ENCODE measurements at places on chromosomes 4 and X.

- no peak for DNase-seq
These were observed 1.2 kb downstream of the NPNT start for GRCh38 chr4:105896461-105896942.

DNA sequence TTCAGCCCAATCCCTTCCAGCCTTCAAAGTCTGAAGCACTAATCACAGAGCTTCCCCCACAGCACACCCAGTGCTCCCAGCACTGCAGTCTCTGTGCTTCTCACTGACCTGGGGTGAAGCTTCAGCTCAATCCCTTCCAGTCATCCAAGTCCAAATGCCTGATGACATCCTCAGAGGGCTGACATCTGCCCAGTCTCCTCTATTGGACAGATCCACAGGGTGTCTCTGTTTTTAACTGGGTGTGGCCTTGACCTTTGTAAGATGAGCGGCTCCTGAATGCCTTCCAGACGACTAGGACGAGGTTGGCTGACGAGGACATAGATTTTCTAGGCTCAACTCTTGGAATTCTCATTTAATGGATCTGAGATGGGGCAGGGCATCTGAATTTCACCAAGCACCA, 7.6 kb upstream of the SLC2A9 start:
- no peak for DNase-seq

DNA sequence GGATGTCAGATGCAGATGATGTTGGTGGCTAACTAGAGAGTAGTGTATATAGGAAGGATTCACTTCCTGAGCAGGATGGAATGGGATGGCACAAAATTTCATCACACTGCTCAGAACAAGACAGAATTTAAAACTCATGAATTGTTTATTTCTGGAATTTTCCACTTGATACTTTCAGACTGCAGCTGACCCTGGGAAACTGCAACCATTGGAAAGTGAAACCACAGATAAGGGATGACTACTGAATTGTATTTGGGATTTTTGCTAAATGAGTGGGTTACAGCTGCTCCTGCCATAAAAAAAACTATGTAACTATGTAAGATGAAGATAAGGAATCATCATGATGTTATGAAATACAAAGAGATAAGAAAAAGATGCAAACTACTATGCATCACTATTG, 51.4 kb downstream of the NPY5R start:
- no peak for DNase-seq

DNA sequence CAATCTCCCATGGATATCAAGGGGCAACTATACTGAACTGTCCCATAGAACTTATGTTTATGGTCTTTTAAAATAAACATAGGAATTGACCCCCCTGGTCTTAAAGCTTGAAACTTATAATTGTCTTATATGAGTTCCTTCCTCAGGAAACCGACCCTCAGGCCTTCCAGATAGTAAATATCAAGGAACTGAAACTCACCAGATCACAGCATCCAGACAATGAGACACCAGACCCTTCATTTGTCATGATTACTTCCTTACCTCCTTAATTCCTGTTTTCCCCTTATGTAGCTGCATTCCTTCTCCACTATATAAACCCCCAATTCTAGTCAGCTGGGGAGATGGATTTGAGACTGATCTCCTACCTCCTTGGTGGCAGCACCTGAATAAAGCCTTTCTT, 94.8 kb upstream of the GRPR start:
- DNase-seq = no peak

DNA sequence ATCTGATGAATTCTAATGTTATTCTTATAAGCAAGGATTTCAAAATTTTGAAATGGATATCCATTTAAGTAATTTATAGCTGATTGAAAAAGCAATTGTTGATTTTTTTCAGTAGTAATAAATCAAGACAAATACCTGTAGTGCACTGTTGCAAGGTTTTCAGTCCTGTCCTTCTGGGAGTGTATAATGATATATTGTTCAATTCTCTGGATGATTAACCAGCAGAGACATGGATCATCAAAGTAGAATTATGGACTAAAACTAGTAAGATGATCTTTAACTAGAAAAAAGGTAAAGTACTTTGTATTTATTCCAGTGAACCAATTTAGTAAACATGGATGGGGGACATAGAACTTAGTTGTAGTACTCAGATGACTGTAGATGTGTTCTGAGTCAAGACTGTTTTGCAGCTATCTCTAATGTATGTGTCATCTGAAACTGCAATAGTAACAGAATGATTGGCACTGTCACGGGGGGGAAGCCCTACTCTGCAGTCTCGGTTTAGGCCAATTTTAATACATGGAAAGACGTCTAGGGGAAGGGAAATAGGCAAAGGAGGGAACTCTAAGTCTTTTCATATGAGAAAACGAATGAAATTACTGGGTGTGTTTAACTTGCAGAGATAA, 121.9 kb downstream of the GLRA3 start:
- no peak for DNase-seq

DNA sequence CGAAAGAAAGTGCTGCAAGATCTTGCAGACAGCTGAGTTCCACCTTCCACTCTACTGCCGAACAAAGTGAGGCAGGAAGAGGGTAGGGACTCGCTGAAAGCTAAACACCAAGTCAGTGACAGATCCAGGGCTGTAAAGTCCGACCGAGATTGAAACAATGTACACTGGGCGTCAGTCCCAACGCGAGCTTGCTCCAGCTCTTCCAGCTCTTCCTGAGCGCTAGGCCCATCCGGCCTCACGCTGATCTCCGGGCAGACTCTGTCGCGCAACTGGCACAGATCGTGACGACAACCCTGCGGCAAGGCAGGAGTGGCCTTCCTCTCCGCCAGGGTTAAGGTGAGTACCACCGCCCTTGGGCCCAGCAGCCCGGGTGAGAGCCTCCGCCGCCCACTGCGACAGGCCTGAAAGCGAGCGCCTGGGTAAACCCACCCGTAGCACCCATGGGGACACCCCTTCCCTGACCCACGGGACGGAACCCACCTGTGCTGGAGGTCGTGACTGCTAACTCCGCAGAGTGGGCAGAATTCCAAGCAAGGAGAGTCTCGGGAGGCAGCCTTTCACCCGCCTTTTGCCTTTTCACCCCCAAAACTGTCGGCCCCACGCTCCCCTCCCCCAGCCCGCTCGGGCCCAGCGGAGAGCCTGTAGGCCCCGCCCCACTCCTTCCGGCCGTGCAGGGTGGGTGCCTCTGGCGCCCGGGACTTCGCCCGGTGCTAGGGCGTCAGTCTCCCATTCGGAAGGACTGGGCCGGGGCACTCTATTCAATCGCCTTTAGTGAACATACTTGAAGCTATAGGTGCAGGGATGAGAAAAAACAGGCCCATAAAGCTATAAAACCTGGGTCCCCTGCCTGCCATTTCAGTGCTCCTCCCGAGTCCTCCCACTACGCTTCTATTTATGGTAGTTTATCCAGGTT, at the start of gene TMLHE:
TMLHE (minus strand) TSS at position 641 of the 913 bp plus-strand sequence. CDS start 67,676 bp downstream, outside the sequence.
- peak; percentile 26 for DNase-seq

DNA sequence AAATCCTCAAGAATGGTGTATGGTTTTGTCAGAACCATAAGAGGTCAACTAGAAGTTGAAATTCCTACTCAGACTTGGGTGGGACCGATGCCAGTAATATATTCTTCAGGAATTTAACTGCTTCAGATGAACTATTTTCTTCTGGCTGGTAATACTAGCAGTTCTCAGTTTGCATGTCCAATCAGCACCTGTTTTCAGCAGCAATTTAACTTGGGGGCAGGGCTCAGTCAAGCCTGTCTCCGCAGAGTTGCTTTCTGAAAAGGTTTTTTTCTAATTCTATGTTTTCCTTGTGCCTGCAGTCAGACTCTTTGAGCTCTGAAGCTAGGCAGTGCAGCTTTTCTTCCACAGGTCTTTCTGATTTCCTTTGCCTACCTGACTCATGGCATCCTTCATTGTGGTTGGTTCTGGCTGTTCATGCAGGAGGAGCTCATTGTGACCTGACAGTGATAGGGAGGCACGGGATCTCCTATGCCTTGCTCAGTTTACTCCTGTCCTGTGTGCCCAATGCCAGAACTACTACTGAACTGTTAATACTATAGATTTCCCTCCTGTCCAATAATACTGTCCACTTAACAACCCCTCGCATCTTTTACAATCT, 17.3 kb upstream of the FMR1 start:
- DNase-seq = no peak

DNA sequence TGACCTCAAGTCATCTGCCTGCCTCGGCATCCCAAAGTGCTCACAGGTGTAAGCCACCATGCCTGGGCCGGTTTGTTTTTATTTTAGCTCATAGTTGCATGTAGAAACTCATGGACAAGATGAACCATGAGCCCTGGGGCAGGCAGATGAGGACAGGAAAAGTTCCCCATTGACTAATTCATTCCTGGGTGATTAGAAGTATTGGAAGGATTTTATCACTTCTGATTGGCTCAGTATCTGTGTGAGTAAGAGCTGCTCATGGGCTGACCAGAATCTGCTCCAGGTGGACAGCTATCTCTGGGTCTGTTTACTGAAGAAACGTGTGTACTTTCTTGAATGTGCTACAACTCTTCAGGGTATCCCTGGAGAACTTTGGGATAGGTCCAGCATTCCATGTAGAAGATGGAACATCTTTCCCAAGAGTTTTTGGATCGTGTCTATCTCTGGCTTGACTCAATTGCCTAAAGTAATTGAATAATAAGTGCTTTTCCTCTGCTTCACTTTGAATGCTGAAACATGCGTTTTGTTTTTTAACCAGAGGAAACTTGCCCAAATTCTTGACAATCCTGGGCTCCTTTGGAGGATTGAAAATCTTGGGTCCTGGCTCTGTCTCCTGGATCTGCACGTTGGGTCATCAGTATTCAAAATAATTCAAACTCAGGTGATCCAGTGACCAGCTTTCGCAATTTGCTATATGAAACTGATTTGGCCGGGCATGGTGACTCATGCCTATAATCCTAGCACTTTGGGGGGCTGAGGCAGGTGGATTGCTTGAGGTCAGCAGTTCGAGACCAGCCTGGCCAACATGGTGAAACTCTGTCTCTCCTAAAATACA, 88.6 kb upstream of the DHRSX start:
- no peak for DNase-seq

- DNase-seq = no peak
These were observed 5.0 kb upstream of the ZFX start for GRCh38 chrX:24144528-24144927.

GRCh38 chr4:153788413-153789276, at the start of gene SFRP2:
TSS of gene SFRP2 (minus strand) at chr4:153789083. CDS start at chr4:153788835, 248 bp downstream.
- DNase-seq = no peak

DNA sequence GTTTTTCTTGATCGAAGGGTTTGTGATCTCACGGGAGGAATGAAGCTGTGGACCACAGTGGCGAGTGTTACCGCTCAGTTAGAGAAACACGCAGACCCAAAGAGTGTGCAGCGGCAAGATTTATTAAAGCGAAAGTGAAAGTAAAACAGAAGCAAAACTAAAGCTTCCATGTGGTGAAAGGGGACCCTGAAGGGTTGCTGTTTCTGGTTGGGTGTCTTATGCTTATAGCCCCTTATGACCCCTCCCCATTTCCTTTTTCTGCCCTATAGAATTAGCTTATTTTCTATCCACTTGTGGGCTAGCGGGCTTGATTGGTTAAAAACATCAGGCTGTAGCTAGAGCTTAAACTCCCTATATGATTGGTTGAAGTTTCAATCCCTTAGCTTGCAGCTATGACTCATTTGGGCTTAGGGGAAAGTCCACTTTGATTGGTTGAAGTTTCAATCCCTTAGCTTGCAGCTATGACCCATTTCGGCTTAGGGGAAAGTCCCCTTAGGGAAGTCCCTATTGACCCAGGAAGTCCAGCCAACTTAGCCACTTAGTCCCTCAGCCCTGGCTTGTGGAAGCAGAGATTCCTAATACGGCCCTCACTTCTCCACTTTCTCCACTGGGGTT, 171.2 kb upstream of the NWD2 start:
- no peak for DNase-seq

DNA sequence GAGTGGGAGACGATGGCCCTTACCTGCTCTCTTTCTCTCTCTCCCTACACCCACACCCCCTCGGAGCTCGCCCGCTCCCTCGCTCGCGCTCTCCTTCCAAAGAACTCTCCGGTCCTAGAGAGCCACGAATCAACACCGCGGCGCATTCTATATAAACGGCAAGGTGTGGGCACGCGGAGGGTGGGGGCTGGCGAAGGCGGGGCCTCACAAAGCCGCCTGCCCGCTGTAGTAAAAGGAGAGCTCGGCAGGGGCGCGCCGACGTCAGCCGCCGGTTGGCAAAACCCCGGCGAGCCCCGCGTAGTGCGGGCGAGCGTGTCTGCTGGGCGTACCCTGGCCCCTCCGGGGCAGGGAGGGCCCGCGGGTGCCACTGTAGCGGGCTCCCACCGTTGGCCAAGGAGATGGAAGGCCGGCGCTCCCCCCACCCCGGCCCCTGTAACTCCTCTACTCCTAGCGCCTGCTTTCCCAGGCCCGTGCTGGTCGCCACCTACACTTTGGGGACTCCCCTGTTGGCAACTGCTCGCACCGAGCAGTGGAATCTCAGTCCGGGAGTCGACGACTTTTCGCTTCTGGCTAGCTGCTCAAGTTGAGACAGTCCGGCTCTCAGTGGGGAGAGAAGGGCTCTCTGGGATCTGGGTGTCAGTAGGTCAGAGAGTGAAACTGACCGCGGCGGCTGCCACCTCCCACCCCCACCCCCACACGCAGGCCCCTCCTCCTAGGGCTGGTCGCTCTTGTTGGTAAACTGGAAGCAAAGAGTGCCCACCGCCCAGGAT, 325.5 kb upstream of the F9 start:
- DNase-seq = no peak

DNA sequence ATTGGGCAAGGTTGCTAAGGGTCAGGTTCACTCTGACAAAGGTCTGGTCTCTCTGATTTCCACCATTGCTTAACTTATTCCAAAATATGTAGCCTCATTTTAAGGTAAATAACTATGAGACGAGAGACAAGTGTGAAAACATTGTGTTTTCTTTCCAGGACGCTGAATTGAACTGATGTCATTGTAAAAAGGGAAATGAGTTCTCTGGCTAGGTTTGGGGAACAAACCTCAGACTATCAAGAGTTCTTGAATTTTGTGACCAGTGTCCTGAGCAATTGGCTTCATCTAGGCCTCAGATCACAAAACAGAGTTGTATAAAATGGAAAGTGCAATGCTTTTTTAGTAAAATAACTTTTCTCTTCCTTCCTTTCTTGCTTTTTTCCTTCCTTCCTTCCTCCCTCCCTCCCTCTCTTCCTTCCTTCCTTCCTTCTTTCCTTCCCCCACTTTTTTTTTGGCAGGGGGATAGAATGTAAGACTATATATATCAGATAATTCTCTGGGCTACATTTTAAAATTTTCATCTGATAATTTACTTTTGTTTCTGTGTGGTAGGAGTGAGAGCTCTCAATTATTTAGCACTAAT, 30.8 kb upstream of the CXCL8 start:
- DNase-seq = no peak

DNA sequence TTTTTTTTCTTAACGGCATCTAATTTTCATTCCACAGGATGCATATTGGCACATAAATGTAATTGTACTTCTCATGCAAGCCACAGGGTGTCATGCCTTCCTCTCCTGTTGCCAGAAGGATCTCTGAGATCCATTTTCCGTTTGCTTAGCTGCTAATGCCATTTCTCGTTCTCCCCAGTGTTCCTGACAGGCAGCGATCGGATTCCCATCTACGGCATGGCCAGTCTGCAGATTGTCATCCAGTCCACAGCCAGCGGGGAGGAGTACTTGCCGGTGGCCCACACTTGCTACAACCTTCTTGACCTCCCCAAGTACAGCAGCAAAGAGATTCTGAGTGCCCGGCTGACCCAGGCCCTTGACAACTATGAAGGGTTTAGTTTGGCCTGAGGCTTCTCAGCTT, 8.9 kb upstream of the NAP1L5 start:
- DNase-seq = no peak

GRCh38 chr4:111963158-111963700, 182.0 kb upstream of the FAM241A start:
- DNase-seq = no peak

- DNase-seq = no peak
These were observed 66.9 kb upstream of the ADRA2C start for GRCh38 chr4:3699261-3699660.

Data from naive thymus-derived CD8-positive, alpha-beta T cell (primary cell).